GM19239 (cell line): ENCODE measurements at places on chromosomes 5 and 9.

DNA sequence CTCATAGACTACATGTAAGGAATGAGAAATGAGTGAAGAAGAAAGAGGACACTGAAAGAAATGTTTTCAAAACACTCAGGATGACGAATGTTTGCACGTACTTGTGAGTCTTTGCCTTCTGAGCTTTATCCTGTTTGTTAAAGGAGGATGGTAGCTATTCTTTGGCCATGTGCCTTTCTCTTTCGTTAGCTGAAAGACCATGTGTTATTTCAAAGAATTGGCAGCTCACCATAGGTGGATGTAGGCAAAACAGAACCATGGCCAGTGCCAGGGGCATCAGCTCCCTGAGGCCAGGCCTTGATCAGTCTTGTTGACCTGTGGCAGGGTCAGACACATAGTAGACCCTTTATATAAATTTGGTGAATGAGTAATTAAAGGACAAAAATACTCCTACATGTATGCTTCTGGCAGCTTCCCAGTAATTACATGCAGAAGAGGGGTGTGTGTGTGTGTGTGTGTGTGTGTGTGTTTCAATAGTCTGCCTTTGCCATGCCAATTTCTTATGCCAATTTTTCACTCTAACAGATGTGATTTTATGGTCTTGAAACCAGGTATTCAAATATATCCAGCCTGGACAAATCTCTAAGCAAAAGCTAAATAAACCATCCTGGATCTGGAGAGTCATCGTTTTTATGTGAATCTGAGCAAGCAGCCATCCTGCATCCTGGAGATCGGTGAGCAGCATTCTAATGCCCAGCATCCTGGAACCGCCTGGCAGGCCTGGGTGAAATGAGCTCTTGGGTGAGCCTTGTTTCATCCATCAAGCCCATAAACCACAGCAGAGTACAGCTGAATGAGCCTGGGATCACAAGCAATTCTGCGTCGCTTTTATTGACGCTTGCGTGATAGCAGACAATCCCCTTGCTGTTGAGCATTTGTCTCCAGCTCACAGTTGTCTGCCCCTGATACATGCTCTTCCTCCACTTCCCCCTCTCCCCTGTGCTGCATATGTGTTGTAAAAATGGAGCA is 475.4 kb downstream of the MED10 start:
- no peak for DNase-seq

DNA sequence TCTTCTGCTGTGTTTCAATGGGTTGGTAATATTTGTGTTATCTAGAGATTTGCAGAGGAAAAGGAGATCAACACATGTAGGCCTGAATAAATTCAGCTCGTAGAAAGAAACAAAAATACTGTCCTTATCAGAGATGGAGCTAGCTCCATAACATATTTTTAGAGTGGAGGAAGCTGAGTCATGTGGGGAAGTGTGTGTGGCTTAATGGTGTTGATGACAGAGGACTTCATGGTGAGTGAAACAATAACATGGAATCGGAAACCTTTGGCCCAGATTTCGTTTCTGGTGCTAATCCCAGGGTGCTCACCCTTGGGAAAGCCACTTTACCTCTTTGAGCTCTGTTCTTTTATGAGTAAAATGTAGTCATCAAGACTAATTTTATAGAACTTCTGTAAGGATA is 825.0 kb downstream of the TLR4 start:
- no peak for DNase-seq

- no peak for DNase-seq
Observed at GRCh38 chr9:21553441-21553840, 71.3 kb upstream of the IFNE start.

DNA sequence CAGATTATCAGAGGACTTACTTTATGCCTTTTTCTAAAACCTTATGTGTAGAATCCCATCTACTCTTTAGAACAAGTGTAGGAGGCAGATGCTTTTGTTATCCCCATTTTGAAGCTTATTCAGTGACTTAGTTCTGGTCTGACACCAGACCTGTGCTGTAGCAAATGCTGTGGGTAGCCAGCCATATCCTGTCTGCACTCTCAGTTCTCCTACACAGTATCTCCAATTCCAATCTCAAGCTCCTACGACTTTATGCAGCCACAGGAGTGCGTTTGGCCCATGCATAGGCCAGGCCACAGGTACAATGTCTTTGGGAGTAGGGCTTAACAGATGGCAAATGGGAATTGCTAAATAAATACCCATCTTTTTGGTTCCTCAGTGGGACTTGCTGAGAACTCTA is 292.6 kb downstream of the MCTP1 start:
- DNase-seq, result no peak

GRCh38 chr9:136062657-136063439 is 32.2 kb downstream of the NACC2 start:
- no peak for DNase-seq

DNA sequence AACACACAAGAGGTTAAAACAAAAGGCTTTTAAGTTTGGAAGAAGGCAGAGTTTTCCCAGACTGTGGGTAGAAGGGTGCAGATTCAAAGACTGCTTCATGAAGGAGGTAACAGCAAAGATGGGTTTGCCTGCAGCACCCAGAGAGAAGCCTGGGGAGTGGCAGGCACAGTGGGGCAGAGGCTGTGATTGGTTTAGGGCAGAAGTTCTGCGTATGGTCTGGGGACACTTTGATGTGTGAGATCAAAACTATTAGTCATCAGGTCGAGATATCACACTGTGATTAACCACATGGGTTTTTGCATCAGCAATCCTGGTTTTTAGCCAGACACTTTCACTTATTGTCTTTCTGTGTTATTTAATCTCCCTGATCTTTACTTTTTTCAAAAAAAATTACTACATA is 188.8 kb upstream of the GLRA1 start:
- DNase-seq, result no peak

DNA sequence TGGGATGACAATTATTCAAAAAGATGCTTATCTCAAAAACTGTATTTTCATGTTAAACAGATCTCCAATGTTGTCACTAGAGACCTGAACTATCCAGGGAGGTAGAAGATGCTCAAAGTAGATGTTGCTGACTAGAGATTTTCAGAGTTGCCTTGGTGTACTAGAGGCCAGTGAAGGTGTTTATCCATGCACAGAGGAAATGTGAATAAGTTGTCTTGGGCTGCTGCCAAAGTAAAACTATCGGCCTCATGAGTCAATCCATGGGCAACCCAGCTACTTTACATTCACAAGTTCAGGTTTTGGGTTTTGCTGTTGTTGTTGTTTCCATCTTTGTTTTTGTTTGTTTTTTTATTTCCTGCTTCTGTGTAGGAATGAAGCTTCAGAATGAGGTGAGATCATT is 141.1 kb upstream of the RANBP3L start:
- DNase-seq, result no peak

DNA sequence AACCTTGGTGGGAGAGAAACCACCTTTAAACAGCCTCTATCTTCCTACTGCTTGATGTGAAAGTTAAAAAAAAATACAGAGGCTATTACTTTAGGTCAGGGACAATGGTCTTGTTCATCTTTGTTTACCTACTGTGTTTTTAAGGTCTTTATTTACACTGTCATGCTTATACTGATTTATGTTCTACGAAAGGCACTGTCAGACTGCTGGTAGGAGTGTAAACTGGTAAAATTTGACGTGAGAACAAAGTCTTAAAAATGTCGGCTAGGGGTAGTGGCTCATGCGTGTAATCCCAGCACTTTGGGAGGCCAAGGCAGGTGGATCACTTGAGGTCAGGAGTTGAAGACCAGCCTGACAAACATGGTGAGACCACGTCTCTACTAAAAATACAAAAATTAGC is 42.1 kb upstream of the ELOVL7 start:
- DNase-seq, result no peak

DNA sequence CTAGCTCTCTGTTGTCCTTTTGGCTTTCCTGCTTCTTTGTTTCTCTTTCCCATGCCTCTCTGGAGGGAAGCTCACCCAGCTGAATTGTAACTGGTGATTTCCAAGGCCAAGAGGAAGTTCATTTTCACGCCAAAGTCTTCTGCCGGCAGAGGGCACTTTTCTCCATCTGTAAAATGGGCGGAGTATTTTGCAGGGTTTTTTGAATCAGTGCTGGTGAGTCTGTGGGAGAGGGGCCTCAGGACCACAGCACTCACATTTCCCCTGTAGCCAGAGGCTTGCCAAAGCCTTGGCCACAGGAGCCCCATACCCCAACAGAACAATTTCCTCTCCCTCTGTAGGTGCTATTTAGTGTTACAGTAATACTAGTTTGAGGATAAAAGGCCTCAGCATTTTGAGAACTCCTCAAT is 42.3 kb upstream of the MATR3 start:
- peak; percentile 49 for DNase-seq

DNA sequence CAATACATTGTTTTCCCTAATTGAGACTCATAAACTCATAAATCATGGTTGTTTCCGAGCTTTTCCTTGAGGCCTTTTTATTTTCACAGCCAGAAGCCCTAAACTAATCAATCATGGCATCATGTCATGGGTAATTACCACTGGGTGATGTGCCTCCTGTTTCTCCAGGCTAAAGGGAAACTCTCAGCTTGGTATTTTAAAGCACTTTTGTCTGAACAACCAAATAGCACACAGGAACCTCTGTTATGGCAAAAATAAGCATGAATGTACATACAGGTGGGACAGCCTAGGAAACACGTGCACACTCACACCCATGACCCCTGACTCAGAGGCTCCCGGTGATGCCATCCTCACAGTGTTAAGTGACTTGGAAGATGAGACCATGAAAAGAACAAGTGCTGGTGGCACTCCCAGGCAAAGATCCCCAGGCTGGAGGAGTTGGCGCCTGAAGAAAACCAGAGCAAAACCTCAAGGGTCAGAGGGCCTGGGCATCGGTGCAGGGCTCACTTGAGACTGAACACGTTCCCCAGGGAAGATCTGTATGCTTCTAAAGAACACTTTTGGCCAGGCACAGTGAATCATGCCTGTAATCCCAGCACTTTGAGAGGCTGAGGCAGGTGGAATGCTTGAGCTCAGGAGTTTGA is 154.3 kb downstream of the ROR2 start:
- DNase-seq, result no peak

DNA sequence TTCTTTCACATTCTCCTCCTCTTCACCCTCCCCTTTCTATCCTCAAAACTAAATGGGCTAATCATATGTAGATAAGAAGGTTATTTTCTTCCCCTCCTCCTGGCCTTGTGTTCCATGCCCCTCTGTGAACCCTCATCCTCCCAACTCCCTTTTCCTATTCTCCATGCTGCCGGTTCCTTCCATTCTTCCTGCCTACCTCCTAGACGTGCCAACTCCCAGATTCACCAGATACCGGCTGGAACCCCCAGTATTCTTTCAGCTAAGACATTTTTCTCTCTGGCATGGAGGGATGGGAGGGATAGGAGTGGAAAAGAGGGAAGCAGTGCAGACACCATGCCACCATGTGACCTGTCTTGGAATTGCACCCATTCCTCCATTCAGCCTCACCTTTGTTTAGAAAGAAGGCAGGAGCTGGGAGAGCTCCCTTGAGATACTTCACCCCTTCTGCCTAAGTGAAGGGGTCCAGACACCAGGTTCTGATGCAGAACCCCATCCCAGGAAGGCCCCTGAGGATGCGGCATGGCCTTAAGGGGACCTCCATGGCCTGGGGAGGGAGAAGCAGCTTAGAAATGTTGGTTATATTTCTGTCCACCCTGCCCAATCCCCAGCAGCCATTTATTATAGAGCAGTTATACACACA is 4.8 kb downstream of the DNAJB5 start:
- no peak for DNase-seq

DNA sequence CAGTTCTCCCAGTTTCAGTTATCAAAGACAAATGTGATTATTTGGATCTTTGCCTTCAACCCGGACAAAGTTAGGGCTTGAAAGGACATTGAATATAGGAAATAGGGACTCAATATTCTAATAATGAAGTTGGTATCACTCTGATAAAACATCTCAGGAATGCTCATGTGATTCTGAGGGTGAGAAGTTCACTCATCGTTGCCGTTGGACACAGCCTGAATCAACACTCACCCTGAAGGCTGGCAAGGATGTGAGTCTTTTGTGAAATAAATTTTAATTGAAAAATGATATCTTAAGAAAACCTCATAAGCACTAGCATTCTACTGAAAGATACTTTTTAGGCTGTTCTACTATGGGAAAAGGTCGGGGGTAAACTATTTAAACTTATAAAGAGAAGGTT is 44.8 kb upstream of the C9orf72 start:
- DNase-seq, result no peak

DNA sequence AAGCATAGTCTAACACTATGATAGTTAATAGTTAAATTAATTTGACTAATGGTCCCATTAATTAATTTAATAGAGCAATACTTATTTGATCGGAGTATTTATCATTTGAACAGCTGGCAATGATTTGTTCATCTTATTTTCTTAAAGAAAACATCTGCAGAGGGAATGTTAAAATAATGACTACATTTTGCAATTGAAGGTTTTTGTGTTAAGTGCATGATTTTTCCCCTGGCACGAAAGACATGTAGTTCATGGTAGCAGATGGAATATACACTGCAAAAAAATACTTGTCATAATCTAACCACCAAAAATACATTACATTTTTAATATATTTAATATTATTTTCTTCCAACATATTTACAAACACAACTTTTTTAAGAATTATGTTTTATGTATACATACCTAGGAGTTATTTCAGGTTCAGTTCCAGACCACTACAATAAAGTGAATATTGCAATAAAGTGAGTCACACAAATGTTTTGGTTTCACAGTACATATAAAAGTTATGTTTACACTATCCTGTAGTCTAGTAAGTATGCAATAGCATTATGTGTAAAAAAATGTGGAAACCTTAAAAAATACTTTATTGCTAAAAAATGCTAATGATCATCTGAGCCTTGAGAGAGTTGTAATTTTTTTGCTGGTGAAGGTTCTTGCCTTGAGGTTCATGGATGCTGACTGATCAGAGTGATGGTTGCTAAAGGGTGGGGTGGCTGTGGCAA is 292.6 kb upstream of the DAB2 start:
- DNase-seq, result no peak

DNA sequence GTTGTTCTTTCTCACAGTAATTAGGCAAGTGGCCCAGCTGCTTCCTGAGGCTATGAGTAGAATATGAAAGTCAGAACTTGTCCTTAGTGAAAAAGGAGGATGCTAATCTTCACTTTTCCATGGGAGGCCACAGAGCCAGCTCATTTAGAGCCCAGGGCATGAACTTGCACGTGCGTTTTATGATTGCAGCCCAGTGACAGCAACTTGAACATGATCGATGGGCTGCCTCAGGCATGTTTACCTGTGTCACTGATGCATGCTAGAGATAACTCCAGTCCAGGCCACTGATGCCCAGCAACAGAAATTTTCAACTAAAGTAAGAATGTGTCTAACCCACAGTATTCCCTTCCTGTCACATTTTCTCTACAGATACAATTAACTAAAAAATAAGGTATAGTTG is 179.3 kb downstream of the CTNND2 start:
- no peak for DNase-seq

DNA sequence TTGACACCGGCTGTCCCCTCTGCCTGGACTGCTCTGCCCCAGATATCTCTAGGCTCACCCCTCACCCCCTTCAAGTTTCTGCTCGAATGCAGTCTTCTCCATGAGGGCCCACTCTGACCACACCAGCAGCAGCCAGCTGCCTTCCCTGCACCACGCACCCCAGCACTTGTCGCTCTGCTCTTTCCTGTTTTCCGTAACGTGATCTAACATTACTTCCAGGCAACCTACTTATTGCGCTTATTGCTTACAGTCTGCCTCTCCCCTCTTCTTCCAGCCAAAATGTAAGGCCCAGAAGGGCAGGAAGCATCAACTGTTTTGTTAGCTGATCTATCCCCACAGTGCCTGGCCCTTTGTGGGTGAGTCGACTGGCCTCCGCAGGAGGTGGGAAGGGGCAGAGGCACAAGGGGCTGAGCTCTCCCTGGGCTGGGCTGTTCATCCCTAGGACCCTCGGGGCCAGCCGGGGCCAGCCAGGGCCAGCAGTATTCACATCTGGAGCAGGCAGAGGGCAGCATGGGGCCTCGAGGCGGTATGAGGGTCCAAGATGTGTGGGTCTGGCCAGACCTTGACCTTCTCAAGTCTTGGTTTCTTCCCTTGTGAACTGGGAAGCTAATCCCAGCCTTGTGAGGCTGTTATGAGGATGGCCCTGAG is 11.6 kb upstream of the DBN1 start:
- no peak for DNase-seq
